T-helper 9 cell (primary cell): ENCODE measurements at places on chromosomes 2 and 18.

DNA sequence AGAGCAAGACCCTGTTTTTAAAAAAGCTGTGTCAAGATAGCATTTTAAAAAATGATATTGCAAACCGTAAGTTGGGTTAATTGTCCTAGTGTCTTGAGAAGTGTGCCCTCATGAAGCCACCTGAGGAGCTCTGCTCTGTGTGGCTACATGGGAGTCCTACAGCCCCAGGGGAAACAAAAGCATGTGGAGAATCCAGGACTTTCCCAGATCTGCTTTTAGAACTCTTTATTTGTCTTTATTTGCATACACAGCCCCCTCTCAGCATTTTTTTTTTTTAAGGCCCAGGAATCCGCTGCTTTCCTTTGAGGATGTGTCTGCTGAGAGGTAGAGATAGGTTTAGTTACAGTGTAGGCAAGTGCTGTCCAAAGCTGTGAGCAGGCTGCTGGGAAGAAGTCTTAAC lies 219.2 kb downstream of the FHOD3 start:
- no peak for DNase-seq

GRCh38 chr2:6928452-6928851 lies 11.2 kb downstream of the RNF144A start:
- no peak for DNase-seq

DNA sequence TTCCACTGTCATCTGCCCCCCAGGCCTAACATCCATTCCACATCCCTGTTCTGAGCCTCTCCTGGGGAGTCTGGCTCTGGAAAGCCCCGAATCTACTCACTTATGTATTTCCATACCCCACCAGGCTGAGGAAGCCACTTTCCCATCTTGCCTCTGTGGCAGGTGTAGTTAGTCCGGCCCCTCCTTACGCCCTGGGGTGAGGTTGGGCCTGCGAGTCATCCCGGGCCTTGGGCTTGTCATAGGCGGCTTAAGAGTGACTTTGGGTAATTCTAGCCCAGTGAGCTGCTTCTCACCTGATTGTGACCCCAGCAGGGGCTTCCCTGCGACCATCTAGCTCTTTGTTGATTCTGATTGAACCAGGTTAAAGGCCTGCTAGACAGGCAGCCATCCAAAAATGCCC lies 21.1 kb downstream of the PCARE start:
- DNase-seq = no peak

GRCh38 chr18:46152436-46152807 lies 48.2 kb downstream of the HAUS1 start:
- DNase-seq = no peak

DNA sequence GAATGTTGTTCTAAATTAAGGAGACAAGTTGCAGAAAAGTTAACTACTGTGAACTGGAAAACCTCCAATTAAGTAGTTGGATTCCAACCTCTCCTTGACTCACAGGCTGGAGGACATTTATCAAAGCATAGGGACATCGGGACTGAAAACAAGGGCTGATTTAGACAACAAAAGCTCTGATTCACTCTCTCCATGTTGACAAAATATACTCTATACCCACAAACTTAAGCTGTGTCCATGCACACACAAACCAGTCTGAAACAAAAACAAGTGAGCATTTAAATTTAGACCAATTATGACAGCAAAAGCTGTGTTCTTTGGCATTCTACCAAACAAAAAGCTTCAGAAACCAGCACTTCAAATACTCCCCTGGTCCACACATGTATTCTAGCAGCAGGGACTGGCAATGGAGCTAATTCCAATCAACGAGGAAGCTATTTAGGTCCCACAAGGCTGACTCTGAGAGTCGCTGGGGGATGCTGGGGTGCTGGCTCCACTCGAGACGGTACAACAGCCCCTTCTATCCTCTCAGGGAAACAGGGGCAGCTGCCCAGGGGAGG lies 71.4 kb downstream of the NXPH2 start:
- DNase-seq = no peak

DNA sequence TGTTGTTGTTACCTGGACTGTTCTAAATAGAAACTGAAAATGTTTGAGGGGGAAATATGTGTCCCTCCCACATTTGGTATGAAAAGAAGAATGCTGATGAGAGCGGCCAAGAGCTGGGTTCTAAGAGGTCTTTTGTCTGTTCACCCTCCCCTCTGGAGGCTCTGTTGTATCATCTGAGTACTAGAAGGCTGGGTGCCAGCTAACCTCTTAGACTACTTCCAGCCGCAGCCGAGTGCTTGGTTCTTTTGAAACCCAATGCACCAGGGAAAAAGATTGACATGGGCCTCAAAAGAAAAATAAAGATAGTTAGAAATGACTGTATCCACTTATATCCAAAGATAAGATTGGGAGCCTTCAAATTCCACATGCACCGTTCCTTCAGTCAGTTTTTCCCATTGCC lies 255.9 kb downstream of the TXNL1 start:
- no peak for DNase-seq

- no peak for DNase-seq
Observed at GRCh38 chr2:96415684-96416083, 80.1 kb downstream of the NCAPH start.

DNA sequence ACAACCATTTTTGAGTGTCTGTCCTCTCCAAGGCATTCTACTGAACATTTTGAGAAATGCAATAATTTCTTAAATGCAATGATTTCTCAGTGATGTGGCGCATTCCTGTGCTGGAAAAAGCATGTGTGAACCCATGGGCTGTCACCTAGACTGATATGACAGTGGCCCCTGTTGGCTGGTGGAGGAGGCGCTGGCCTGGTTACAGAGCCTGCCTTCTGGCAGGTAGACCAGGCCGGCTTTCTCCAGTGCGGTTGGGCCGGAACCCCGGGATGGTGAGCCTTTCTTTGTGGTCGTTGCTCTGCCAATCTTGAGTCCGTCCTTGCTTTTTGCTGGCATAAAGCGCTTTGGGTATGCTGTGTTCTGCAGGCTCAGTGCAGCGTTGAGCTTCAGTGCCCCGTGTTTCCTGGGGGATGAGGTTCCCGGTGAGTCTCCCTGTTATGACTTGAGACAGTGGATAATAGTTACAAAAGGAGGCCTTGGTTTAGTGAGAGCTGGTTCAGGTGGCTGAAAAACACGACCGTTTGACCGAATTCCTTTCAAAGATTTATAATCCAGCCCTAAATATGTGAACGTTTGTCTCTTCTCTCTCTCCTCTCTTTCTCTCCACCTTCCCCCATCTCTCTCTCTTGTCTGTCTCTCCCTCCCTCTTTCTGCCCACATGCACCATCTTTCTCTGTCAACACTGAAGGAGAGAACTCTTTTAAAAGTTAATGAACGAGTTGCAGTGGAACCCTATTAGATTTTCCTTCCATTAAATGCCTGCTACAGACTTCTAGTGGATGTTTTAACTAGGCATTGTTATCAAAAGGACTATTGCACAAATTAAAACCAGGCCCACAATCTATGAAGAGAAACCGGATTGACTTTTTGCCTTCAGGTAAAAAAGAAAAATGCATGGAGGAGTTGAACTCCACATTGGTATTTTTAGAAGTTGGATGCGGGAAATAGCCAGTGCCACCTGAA lies 34.0 kb downstream of the TSHZ1 start:
- no peak for DNase-seq

DNA sequence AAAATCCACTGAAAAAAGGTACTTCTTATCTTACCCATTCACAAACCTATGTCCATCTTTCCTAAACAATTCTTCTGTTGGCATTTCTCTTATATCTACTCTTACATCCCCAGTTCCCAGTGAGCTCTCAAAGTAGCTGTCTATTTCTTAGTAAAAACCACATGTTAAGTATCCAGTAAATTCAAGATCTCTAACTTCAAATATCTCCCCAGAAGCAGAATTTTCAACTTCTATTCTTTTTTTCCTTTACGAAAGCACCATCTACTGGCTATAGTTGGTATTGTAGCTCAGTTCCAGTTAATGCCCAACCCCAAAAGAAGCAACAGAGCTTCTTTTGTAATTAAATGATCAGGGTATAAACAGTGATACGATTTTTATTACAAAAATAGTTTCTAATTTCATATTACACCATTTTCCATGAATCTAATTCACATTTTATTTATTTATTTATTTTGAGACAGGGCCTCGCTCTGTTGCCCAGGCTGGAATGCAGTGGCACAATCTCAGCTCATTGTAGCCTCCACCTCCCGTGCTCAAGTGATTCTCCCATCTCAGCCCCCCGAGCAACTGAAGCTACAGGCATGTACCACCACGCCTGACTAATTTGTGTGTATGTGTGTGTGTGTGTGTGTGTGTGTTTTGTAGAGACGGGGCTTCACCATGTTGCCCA lies 28.5 kb downstream of the HRH4 start:
- DNase-seq = no peak

GRCh38 chr18:63619661-63620060 lies 24.4 kb downstream of the SERPINB4 start:
- no peak for DNase-seq
